NCI-H526 (cell line): ENCODE measurements at places on chromosomes 4 and X.
A peak's percentile ranks its signal among the peaks of the same experiment; 100 is the strongest.

GRCh38 chr4:80007745-80008149, 65.3 kb downstream of the ANTXR2 start:
- DNase-seq: no peak

GRCh38 chr4:156477636-156478035, 494.0 kb downstream of the PDGFC start:
- no peak for DNase-seq

DNA sequence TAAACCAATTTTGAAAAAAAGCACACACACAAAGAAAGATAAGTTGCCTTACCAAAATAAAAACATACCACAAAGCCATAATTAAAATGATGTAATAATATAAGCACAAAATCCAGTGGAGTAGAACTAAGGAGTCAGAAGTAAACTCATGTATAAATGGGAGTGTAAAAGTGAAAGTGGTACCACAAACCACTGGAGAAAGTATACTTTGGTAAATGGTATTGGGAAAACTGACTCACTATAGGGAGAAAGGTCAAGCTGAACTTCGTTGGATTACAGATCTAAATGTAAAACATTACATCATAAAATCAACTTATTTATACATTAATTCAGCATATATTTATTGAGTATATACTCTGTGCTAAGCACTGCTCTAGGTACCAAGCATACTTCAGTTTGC, 46.3 kb upstream of the HHIP start:
- no peak for DNase-seq

- DNase-seq: no peak
These were observed 78.1 kb upstream of the FSTL5 start for GRCh38 chr4:162241857-162242256.

GRCh38 chrX:77638397-77638796, 147.6 kb downstream of the ATRX start:
- DNase-seq: no peak

GRCh38 chrX:17414839-17415238, 39.8 kb downstream of the NHS start:
- DNase-seq: no peak

DNA sequence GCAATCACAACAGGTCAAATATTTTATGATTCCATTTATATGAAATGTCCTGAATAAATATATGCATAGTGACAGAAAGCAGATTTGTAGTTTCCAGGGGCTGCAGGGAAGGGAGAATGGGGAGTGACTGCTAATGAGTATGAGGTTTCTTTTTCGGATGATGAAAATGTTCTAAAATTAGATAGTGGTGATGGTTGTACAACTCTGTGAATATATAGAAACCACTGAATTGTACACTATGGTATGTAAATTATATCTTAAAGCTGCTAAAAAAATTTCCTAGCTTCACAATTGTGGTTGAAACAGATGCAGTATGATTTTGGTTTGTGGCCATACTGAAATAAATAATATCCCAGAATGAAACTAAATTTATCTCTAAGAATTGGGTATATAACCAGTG, 12.9 kb upstream of the IL2 start:
- no peak for DNase-seq

- no peak for DNase-seq
These were observed 127.1 kb upstream of the SLC4A4 start for GRCh38 chr4:71211748-71212147.

- DNase-seq: no peak
These were observed 496.6 kb downstream of the STIM2 start for GRCh38 chr4:27357283-27357682.

- no peak for DNase-seq
These were observed 55.8 kb upstream of the BCOR start for GRCh38 chrX:40153345-40154249.

GRCh38 chrX:70026112-70026850, 23.5 kb downstream of the AWAT2 start:
- DNase-seq: no peak

DNA sequence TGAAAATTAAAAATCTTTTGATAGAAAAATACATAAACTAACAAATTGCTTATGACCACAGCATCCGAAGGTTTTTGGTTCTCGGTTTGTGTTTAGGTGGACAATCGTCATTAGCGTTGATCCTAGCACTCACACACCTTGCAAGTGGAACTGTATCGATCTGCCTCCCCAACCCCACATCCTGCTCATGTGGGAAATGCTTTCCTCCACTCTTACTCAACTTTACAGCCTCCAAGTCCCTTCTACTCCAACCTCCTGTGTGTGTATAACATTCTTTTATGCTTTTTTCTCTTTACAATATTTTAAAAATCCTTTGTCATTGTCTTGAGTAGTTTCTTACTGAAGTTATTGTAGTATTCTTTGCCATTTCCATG, 15.6 kb upstream of the TMEM131L start:
- DNase-seq: no peak

GRCh38 chr4:78613522-78614321, 62.2 kb downstream of the ANXA3 start:
- DNase-seq: no peak

DNA sequence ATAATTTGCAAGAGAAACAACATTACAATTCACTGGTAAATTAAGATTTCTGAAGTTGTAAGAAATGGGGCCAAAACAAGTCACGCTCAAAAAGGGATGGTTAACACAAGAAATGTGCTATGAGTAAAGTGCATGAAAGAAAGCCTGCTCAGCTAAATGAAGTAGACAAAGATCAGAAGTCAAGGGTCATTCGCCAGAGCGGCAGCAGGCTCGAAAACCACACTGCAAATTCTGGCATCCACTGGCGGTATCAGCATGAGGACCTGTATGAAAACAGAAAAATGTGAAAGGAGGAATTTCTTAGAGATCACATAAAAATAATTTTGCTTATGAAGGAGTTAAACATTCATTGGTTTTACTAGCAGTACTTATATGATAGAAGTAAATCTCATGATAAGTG, 49.6 kb downstream of the FBXL5 start:
- DNase-seq: no peak

DNA sequence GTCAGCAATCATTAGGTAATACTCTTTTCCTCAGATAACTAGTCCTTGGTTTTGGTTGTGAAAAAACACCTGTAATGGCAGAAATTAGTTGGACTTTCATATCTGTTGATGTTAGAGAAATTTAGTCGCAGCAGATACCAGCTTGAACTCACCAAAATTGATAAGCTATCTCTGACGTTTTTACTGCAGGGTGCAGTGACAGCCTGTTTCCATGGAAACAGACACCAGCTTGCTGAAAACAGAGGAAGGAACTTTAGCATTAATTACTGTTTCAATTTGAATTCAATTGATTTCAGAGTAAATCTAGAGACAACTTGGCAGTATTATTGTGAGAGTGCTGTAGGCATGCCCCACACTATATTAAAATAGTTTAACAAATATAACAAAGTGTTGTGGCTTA, 246.5 kb downstream of the PPP1R2C start:
- DNase-seq: no peak

DNA sequence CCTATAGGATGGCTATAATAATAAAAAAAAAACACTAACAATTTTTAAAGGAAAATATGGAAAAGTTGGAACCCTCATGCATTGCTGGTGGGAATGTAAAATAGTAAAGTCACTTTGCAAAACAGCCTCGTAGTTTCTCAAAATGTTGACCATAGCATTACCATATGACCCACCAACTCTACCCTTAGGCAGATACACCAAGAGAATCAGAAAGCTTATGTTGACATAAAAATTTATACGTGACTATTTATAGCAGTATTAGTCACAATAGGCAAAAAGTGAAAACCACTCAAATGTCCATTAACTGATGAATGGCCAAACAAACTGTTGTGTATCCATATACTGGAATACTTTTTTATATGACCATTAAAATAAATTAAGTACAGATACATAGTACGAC, 19.8 kb upstream of the FAM241A start:
- DNase-seq: no peak

DNA sequence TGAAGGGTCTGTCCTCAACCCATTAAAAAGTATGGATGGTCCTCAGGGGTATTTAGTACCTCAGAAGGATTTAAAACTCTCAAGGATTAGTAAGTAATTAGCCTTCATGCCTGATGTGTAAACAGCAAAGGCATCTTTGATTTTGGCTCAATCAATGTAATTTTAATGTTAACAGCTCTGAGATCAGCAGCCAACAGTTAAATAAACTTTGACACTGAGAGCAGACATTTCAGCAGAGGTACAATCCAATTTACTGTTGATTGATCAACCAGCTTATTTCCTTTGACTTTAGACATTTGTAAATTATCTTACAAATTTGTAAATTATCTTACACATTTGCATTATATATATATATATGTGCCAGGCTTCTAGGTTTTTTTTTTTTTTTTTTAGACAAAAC, 36.9 kb downstream of the STOX2 start:
- no peak for DNase-seq

- DNase-seq: no peak
These were observed 27.6 kb upstream of the HUWE1 start for GRCh38 chrX:53713987-53714579.

- DNase-seq: no peak
These were observed 73.2 kb upstream of the EFNB1 start for GRCh38 chrX:68755616-68756125.

GRCh38 chr4:51942108-51942832, 77.9 kb downstream of the LRRC66 start:
- DNase-seq: no peak

DNA sequence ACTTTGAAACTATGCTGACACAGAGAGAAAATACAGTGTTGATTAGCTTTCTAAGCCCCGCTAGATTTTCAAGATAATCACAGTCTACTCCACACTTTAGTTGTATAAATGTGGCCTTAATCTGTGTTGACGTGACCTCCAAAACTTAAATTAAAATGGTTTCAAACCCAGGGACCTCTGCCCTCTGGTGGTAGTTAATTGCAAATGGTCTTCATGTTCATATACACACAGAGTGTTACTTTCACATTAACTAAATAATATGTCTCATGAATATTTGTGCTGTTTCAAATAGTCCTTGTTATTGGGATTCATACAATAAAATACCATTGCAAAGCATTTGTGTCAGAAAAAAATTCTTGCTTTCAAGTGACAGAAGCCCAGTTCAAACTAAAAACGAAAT, 64.3 kb downstream of the TASL start:
- DNase-seq: no peak

GRCh38 chr4:140740422-140740821, 15.8 kb downstream of the TBC1D9 start:
- DNase-seq: no peak

DNA sequence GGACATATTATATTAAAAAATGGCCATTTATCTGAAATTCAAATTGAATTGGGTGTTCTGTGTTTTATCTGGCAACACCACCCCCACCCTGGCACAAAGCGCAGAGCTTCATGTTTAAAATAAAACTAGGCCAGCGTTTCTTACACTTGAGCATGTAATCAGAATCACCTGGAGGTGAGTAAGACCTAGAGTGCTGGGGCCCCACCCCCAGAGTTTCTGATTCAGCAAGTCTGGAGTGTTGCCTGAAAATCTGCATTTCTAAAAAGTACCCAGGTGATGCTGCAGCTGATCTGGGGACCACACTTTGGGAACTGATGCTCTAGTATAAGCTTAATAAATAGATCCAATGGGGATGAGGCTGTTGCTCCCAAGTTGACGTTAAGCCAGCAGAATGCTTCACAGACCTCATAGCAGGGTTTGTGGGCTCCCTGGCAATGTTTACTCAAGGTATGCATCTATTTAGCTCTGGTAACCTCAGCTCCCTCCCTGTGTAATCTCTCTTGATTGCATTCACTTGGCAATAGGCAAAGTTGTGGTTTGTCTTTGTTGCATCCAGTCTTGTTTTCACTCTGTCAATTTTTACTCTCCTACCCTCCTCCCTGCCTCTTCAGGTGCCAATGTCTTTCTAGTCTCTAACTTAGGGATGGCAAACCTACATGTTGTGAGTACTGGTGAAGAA, 99.8 kb upstream of the TEX13D start:
- peak; percentile 68 for DNase-seq

- DNase-seq: no peak
These were observed 160.6 kb downstream of the EFNB1 start for GRCh38 chrX:68989456-68989855.

DNA sequence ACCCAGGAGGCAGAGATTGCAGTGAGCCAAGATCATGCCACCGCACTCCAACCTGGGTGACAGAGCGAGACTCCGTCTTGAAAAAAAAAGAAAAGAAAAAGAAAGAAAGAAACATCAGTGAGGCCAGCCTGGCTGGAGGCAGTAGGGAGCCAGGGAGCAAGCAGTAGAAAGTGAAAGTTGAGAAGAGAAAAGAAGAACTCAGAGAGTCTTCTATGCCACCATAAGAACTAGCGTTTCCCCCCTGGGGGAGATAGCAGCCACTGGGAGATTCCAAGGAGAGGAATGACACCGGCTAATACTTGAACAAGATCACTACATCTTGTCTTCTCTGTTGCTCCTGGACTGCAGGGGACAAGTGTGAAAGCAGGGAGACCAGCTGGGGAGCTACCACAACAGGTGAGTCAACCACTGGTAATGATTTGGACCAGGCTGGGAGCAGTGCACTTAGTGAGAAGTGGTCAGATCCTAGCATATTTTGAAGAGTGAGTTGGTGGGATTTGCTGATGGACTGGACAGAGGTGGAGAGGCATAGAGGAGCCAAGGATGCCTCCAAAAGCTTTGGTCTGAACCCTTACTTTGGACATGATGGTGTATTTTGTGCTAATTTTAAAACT, 33.4 kb downstream of the SLC2A9 start:
- no peak for DNase-seq

DNA sequence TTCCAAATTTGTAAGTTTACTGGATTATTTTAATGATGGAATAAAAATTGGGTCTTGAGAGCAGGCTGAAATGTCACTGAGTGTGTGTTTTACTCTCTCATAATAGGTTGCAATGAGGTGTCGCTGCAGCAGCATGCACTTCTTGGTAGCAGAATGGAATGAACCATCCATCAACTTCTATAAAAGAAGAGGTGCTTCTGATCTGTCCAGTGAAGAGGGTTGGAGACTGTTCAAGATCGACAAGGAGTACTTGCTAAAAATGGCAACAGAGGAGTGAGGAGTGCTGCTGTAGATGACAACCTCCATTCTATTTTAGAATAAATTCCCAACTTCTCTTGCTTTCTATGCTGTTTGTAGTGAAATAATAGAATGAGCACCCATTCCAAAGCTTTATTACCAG, 2.6 kb downstream of the SAT1 start:
- no peak for DNase-seq

- no peak for DNase-seq
These were observed 216.8 kb downstream of the FBXO8 start for GRCh38 chr4:174066611-174067205.

GRCh38 chr4:7867701-7868435, 71.8 kb downstream of the AFAP1 start:
- DNase-seq: no peak

- no peak for DNase-seq
These were observed 79.4 kb downstream of the RPS6KA6 start for GRCh38 chrX:84108584-84108983.

GRCh38 chrX:964831-965416, 247.5 kb downstream of the CRLF2 start:
- no peak for DNase-seq

DNA sequence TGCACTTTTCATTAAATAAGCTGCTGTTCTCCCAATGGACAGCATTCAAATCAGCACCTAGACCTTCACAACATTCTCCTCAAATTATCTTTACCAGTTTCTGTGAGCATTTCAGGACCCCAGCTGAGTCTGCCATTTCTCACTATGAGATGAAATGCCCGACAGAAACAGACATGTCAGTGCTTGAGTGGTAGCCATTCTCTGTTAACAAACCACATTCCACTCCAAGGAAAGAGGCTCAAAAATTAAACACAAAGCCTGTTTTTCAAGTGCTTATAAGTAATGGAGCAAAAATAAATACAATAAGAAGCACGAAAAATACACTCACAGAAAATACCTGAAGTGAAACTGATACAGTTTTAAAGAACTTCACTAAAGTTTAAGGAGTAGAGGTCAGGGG, 320.2 kb upstream of the PRPS2 start:
- DNase-seq: no peak
